ENCODE measurements at places on chromosomes 3 and 15.
A peak's percentile ranks its signal among the peaks of the same experiment; 100 is the strongest.

- DNase-seq = no peak
Measured at GRCh38 chr3:98519351-98519750, 3.4 kb downstream of the CLDND1 start.

DNA sequence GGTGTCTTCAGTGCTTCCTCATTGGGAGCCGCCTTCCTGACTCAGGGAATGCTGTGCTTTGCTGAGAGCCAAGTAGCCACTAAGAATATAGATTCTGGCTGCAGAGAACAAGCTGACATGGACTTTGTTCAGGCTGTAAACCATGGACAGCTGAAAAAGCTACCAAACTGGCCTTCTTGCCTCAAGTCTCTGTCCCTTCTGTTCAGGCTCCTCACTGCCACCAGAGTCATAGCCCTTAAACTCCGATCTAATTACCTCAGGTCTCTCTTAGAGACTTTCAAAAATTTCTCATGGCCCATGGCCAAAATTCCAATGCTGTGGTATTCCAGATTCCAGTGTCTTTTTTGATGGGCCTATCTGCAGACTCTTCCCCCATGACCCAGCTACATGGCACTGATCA is 19.4 kb upstream of the PTX3 start:
- no peak for DNase-seq

DNA sequence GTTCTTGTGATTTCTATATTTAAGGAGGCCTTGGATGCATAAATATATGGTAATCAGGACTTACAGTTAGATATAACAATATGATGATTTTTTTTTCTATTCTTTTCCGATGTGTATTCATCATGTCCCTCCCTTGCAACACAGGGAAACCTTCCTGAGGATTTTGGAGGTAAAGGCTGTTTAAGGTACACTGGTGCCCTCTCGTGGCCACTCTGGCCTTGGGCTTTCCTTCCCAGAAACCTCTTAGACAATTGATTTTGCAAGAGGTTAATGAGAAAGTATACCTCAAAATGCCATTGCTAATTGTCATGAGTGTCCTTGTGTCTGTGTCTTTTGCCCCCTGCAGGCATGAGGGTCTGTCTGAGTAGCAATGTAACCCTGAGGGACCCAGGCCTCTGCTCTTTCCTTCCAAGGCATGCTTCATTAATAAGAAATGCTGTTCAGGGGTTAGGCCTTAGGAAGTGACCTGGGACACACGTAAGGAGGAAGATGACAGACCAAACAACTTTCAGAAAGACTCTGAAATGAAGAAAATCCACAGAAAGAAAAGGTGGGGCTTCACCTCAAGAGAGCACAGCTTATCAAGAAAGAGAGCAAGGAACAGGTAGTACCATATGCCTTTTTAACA is 70.3 kb upstream of the PPP2R3A start:
- peak; percentile 10 for DNase-seq

- no peak for DNase-seq
Measured at GRCh38 chr3:32452009-32452408, 50.6 kb downstream of the CMTM6 start.

DNA sequence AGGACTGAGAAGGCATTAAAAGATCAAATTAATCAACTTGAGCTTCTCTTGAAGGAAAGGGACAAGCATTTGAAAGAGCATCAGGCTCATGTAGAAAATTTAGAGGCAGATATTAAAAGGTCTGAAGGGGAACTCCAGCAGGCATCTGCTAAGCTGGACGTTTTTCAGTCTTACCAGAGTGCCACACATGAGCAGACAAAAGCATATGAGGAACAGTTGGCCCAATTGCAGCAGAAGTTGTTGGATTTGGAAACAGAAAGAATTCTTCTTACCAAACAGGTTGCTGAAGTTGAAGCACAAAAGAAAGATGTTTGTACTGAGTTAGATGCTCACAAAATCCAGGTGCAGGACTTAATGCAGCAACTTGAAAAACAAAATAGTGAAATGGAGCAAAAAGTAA is 149.7 kb upstream of the LRRFIP2 start:
- no peak for DNase-seq

DNA sequence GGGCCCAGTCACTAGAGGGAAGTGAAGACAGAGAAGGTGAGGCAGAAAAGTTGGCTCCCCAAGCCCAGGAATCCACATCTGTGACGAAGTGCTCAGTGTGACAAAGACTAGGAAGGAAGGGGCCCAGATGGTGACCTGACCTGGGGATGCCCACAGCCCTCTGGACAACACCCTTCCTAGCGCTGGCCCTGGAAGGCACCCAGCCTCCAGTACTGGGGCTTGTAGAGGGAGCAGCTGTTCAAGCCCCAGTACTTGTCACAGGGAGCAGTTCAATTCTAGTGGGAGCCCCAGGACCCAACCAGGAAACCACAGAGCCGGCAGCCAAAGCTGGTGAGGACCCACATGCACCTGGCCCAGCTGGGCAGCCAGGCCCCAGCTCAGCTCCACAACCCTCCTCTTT is 190.8 kb downstream of the XXYLT1 start:
- no peak for DNase-seq

GRCh38 chr3:195803289-195803908 is 8.3 kb downstream of the MUC4 start:
- no peak for DNase-seq

DNA sequence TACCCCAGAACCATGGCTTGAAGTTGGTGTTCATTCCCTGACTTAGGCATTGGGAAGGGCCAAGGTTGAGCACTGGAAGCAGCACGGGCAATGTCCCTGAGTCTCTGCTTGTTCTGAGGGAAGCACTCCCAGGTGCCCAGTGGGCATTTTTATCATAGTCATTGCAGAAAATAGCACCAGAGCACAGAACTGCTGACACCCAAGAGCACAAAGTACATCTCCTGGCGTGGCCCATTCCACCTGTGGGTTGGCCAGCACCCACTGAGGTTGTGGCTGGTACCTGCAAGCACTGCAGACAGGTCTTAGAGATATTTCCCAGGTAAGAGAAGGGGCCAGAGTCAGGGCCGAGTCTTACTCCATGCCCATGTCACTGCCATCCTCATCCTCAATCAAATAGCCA is 28.5 kb upstream of the GCNT3 start:
- DNase-seq = no peak

DNA sequence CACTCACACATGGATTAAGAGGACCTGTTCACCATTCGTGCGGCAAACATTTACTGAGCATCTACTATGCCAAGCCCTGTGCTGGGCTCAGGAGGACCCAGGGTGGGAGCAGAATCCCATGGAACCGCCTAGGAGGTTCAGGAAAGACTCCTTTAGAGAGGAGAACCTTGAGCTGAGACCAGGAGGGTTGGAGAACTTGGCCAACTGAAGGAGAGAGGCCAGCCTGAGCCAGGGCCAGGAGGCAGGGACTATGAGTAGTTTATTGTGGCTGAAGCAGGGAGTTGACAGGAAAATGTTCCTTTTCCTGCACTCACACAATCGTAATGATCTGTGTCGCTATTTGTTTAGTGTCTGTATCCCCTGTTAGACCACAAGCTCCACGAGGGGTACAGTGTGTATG is 71.3 kb downstream of the SLC30A4 start:
- no peak for DNase-seq

DNA sequence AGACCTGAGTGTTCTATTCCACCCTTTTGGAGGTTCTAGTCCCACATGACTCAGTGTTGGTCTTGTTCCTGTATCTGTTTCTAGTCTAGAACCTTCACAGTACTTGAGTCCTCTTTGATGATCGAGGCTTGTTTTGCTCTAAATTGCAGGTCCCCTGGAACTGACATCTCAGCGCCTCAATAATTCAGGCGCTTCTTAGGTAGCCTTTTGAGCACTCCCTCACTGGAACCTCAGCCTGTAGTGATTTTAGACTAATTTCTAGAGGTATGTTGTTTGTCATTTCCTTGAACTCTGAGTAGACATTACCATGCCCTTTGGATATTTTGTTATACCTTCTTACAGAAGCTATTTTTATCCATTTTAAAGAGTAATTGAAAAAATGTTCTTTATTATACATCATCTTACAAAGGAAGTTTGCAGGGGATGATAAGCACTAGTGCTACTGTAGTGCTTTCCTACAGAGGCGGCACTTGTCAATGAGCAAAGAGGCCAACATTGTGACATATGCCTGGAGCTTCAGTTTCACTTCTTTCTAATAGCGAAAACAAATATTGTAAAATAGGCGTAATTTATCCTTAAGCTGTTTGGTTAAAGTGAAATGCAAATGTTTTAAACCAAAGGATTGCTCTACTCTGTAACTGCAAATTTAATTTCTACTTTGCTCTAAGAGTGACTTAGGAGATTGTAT is 75.7 kb downstream of the EFL1 start:
- no peak for DNase-seq

- no peak for DNase-seq
Measured at GRCh38 chr3:113161661-113162060, 49.7 kb upstream of the BOC start.

DNA sequence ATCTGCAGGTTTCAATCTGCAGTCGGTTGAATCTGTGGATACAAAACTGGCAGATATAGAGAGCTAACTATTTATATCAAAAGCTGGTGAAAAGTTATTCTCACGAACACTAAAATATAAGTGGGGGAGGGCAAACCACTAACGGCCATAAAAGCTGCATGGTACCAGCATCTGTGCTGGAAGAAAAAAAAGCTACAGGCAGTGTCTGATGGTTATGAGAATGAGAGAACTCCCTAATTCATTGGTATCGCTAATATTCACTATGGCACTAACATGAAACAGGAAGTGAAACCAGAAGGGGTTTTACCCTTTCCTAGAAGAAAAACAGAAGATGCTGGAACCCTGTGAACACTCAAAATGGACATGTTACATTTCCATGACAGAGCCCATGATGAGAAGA is 15.9 kb downstream of the CEP70 start:
- no peak for DNase-seq

GRCh38 chr3:9352917-9353752 is 9.7 kb upstream of the THUMPD3 start:
- peak; percentile 35 for DNase-seq

DNA sequence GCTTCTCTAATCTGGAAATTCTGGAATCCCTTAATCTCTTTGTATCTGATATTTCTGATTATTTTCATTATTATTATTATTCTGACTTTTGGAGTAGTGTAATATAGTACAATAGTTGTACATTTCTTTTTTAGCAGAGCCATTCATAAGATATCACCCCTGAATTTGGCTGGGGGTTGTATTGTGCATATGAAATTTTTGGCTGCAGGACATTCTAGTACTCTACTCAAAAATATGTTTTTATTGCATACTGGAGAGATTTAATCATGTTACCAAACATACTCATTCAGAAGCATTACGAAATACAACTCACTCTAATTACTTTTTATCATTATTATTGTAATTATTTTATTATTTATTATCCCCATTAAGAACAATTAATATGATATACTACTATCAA is 589.7 kb upstream of the KCNMB2 start:
- DNase-seq = no peak

All from KG1 (cell line).